ENCODE measurements at places on chromosomes 4 and X. TPM values are rescaled to one million over a fixed set of nuclear protein-coding genes. Genes with fewer than 3 reads are reported as not detected.

The NIPAL1 gene
- total RNA-seq: 44.2 TPM

GRCh38 chrX:89034679-89035078, 287.7 kb downstream of the CPXCR1 start:
- ATAC-seq: no peak

- ATAC-seq: no peak
Measured at GRCh38 chr4:98609934-98610333, 48.5 kb downstream of the TSPAN5 start.

GRCh38 chr4:23161787-23162186, 469.1 kb downstream of the GBA3 start:
- no peak for ATAC-seq

DNA sequence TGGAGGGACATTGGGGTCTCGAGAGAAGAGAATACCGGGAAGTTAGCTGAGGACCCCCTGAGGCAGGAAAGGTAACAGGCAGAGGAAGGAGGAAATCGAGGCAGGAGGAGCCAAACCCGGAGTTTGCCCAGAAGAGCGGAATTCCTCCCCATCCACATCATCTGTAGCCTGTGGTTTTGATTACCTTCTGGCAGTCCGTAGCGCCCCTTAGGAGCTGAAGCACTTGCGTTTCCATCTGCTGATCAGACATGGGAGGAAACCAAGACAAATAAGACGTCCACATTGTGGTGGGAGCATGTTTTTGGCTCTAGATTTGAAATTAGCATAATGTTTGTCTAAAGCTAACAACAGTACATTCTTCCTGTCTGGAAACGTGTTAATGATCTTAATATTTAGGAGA, 26.8 kb upstream of the HMX1 start:
- ATAC-seq: no peak

GRCh38 chr4:38668203-38668971, 4.4 kb downstream of the KLF3 start:
- ATAC-seq: no peak

DNA sequence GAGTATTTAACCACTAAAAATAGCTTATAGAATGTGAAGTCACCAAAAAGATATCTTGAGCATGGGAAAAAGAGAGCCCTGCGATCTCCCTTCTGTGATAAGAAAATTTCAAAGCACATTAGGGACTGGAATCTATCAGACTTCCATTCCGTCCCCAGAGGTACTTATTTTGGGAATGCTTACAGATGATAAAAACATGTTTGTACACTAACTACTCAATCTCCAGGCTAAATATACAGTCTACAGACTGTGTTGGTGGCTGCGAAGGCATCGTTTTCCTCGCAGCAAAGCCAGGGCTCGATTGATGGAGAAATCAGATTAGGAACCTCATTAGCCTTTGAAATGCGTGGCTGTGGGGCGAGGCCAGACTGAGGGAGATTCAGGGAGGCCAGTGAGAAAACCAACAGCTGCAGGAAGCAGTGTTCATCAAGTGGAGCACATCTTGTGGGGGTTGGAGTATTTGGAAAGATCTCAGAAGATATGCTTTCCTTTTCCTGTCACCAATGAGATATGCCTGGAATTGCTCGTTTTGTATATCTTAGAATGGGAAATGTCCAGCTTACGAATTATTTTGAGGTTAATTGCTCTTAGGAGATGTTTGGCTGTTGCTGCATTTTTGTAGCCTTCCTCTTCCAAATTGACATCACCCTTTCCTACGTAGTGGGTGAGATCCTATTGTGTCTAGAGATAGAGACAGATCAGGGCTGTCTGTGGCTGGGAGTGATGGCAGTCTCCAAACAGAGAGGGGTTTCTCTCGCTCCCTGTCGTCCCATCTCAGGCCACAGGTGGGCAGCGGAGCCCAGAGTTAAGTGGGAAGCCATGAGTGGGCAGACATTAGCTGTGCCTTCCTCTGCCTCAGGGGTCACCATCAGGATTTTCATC, 224.9 kb upstream of the FAT1 start:
- ATAC-seq: no peak

GRCh38 chr4:164188236-164188635, 565.7 kb upstream of the SMIM31 start:
- no peak for ATAC-seq

DNA sequence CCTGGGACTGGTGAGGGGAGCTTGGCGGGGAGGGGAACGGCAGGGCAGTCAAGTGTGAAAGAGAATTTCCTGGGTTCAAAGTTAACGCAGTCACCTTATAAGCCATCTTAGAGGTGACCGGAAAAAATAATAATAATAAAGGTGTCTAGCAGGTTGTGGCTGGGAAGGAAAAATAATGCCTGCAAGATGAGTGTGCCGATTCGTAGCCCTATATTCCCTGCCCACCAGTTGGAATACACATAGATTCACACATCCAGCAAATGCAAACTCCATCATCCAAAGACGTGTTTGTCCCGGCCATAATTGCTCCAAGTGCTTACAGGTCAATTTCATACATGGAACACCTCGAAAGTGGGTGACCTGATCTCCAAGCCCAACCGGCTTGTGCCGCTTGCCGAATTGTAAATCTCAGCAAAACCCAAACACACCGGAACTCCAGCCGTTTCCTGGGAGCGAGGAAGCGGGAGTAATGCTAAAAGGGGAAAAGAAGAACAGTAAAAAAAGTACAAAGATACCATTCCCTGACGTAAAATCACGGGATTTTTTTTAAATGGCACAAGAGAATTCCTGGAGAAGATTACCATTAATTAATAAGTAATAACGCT, 1.3 kb upstream of the FAT1 start:
- ATAC-seq: no peak

DNA sequence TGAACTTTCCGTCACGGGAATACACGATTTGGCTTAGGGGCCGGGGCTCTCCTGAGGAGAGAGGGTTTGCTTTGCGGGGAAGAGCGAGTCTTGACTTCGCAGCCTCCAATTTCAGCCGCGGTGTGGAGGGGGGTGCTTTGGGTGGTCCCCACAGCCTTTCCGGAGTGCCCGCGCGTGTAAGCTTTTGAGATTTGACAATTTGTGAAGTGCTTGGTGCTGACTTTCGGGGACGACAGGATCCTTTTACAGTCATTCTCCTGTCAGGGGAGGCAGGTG, 355 bp downstream of the SCML1 start:
- no peak for ATAC-seq

DNA sequence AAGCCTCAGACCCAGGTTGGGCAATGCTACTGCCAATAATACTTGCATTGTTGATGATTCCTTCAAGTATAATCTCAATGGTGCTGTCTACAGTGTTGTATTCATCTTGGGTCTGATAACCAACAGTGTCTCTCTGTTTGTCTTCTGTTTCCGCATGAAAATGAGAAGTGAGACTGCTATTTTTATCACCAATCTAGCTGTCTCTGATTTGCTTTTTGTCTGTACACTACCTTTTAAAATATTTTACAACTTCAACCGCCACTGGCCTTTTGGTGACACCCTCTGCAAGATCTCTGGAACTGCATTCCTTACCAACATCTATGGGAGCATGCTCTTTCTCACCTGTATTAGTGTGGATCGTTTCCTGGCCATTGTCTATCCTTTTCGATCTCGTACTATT, 7.4 kb downstream of the LPAR4 start:
- ATAC-seq: no peak

- no peak for ATAC-seq
Measured at GRCh38 chr4:72084587-72085011, 52.8 kb downstream of the NPFFR2 start.

Data from esophagus mucosa (tissue), 1 donor.